Pons (tissue), 1 donor: ENCODE measurements at places on chromosomes 4 and X.
A peak's percentile ranks its signal among the peaks of the same experiment; 100 is the strongest.

DNA sequence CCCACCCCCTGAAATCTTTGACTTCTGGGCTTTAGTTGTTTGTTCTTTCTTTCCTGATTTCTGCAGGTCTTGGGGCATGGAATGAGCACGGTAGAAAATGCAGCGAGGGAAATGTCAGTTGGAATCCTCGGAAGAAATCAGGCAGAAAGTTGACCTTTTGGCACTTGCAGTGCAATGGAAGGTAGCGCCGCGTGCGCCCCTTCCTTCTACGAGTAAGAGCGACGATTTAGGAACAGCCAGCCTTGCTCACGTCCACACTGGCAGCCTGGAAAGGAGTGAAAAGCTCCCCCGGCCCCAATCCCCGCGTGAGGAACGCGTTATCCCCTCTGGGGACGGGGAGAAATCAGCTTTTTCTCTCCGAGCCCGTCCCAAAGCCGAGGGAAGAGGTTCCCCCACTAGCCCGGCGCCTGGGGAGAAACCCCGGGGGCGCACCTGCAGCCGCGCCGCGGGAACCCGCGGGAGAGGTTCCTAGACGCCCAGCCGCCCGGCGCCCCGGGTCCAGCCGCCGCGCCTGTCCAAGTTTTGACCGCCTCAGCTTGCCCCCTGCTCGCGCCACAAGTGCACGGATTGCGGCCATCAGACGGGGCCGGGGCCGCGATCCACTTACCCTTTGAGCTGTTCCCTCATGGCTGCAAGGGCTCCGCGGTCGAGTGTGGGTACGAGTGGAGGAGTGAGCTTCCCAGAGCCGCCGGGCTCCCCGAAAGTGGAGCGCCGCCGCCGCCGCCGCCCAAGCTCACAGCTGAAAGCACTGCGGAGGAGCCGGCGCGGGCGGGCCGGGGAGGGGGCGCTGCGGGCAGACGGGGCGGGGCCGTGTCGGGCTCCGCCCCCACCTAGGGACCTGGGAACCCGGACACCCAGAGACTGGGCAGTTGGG is 194.6 kb upstream of the FTHL17 start:
- DNase-seq = no peak

- DNase-seq = no peak
Observed at GRCh38 chr4:104969394-104970082, 177.1 kb upstream of the TET2 start.

DNA sequence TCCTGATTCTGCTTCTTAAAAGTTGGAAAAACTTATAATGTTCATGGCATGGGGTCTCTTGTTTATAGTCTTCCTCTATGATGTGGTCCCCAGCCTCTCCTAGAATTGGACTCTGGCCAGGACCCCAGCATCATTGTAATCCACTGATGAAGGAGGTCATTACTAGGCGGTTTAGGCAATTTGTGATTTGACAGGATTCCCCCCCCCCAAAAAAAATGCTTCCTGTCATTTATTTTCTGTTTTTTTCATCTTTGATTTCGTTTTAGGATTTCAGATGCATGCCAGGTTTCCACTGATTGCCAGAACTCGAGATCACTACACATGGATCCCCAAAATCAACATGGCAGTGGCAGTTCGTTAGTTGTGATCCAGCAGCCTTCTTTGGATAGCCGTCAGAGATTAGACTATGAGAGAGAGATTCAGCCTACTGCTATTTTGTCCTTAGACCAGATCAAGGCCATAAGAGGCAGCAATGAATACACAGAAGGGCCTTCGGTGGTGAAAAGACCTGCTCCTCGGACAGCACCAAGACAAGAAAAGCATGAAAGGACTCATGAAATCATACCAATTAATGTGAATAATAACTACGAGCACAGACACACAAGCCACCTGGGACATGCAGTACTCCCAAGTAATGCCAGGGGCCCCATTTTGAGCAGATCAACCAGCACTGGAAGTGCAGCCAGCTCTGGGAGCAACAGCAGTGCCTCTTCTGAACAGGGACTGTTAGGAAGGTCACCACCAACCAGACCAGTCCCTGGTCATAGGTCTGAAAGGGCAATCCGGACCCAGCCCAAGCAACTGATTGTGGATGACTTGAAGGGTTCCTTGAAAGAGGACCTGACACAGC is 4.9 kb downstream of the SPRY1 start:
- no peak for DNase-seq

DNA sequence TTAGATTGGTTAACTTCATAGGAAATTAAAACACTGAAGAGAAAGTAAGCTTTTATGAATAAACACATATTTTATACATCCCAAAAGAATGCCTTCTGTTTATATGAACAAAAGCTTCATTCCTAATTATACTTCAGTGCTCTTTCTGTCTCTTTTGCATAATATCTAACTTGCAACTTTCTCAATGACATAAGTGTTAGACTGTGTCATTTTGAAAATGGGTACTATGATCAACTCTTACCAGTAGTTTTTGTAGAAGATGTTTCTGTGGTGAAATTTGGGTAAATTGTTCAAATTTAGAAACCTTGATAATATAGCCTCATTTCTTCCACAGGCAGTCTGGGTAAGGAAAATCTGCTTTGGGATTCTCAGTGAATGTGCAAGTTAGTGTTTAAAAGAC is 991.4 kb downstream of the CCSER1 start:
- no peak for DNase-seq

DNA sequence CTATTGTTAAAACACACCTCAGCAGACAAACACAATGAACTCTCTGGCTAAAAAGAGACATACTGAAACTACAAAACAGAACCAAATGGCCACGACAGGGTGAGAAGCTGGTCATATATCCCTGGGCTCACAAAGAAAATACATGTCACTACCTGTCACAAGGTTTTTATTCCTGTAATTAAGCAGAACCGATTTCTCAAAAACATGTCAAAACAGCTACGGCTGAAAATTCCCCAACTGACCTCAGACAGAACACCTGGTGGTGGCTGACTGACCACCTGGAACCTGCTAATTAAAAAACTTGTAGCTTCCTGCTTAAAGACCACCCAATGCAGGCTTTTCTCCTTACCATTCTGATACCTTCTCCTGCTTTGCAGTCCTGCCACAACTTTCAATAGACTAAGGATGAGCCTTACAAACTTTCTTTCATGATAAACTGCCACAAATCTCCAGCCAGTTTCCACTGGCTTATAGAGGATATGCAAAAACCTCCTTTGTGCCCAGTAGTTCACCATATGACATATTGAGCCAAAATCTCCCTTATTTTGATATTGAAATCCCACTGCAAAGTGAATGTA is 571.9 kb downstream of the SPOCK3 start:
- no peak for DNase-seq

- DNase-seq = no peak
Observed at GRCh38 chrX:40746521-40746920, 11.2 kb upstream of the MED14 start.

GRCh38 chr4:6880691-6881090 is 28.9 kb upstream of the TBC1D14 start:
- DNase-seq = no peak

DNA sequence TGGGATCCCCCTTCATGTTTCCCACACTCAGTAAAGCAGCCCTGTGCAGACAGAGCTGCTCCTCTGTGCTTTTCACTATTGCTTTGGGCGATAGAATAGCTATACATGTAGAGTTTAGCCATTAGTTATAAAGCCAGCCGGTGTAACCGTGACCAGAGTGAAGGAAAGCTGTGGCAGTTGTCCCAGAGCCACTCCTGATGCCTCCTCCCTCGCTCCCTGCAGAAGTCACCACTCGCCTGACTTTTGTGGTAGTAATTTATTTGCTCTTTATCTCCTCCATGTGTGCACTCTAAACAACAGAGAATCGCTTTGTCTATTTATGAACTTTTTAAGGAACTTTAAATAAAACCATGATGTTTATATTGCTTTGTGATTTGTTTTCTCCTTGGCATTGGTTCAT is 41.8 kb upstream of the WWC2 start:
- no peak for DNase-seq

DNA sequence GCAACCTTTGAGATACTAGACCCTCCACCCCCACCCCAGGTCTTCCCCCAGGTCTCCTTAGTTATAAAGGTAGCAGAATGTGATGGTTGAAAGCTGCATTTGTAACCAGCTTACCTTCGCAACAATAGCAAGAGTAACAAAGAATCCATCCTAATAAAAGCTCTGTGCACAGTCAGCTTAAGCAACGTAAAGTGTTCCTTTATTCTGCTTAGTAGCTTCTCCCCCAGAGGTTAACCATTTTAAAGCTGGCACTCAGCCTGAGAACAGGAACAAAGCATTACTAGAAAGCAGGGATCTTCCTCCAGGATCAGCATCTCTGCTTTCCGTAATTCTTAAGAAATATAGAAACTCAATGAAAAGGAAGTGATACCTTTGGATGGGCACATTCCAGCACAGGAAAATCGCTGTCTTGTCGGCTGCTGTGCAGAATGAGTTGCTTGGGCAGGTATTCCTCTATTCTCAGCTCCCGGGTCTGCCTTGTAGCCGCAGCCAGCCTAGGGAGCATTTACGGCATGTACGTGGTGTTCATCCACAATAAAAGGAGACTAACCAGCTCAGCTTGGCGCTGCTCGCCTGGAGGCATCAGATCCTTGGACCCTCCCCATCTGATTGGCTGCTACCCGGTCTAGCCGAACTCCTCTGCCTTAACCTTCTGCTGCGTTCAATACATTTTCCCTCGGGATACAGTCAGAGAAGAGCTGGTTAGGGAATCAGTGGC is 113.0 kb upstream of the TLR3 start:
- no peak for DNase-seq

DNA sequence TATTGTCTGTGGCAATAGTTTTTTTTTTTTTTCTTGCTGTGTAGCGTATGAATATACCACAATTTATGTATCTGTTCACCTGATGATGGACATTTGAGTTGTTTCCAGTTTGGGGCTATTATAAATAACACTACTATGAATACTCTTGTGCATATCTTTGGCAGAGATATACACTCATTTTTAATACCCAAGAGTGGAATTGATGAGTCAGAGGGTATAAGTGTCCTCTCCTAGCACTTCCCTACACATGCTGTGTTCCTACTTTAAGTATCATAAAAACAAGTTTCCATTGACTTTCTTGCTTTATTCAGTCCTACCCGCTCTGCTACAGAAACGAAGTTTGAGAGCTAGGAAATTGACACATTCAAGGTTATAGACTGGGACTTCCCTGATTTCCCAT is 39.8 kb downstream of the XIAP start:
- DNase-seq = no peak

GRCh38 chr4:161540265-161540664 is 623.5 kb downstream of the FSTL5 start:
- no peak for DNase-seq

DNA sequence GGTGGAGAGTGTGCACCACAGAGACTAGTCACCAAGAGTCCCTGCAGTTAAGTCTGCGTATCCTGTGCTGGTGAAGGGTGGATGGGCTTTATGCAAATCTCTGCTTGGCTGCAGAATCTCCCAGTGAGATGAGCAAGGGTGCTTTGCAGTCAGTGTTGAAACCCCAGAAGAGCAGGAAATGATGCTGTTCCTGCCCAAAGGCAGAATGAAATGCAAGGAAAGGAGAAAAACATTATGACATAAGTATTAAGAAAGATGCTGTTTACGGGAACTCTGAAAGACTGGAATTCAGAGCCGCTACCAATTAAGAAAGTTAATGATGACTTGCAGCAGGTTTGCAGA is 25.4 kb upstream of the ACSL1 start:
- DNase-seq = peak; percentile 11

GRCh38 chr4:134780244-134780643 is 578.7 kb upstream of the PABPC4L start:
- no peak for DNase-seq

GRCh38 chr4:140861359-140862176 is 105.4 kb upstream of the TBC1D9 start:
- DNase-seq = peak; percentile 92

DNA sequence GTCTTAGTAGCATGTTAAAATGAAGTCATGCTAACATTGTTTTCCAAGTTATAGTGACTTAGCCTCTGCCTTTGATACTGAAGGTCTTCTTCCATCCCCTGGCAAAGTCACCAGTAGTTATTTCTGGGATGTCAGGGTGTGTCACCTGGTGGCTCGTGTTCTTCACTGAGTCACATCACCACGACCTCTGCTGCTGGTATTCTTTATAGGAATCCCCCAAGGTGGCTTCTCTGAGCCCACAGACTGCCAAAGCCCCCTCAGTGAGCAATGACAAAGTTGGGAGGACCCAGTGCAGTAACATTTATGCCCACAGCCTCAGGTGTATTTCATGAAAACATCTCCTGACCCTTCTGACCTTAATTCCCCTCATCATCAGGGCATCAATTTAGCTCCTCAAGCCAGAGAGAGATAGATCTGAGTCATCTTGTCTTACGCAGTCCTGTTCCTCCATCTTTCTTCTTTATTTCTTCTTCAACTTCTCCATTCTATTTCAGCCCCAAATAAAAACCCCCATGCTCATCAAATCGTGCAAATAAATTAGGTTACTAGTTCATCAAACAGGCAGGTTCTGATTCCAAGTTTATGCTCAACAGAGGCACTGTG is 29.3 kb upstream of the GPRIN3 start:
- no peak for DNase-seq

DNA sequence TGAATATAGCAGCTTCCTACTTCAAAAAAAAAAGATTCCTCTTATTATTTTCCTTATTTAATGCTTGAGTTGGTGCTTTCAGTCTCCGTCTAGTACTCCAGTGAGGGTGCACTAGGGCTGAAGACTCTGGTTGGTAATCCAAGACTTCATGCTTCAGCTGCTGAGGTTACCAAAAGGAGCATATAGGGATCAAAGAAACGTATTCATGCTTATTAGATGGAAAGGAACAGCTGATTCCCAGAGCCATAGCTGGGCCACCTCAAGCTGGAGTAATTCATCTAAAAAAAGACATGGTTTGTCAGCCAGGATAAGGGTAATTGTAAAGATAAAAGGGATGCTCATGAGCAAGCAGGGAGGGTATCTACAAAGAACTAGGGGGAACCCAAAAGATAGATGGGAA is 131.7 kb upstream of the FAM47B start:
- DNase-seq = no peak

GRCh38 chrX:42246814-42247213 is 323.5 kb upstream of the CASK start:
- DNase-seq = no peak

DNA sequence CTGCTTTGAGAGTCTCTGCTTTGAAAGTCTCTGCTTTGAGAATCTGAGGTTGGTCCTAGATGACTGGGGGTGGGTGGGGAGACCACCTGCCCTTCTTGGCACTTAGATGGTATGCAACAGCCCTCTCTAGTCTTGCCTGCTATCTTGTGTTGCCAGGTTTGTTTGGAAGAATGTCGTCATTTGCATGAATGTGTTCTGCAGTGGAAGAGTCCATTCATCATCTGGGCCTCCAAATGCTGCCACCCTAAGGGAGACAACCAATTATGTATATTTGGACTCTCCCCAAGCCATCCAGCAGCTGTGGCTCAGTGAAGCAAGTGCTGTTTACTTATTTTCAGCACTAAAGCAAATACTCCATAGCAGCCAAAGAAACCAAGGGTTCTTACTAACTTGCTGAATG is 44.6 kb upstream of the TRPC5OS start:
- DNase-seq = peak; percentile 29

DNA sequence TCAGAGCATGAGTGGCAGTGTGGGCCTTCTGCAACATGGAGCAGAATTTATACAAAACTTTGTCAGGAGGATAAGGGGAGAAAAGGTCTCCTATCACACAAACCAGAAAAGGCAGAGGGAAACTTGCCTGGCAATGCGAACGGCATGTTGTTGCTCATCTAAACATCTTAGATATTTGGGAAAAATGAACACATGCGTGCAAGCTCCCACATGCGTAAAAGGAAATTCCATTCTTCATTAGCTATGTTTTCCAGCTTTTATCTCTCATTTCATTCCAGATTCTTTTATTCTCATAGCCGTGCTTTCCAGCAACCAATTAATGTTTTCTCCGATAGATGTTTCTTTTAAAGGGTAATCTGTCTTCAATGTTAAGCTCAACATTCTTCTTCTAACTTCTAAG is 31.3 kb upstream of the GBA3 start:
- no peak for DNase-seq
